ENCODE measurements at places on chromosomes 7 and 10.

GRCh38 chr7:48016641-48017040 is 12.3 kb downstream of the SUN3 start:
- DNase-seq = no peak

DNA sequence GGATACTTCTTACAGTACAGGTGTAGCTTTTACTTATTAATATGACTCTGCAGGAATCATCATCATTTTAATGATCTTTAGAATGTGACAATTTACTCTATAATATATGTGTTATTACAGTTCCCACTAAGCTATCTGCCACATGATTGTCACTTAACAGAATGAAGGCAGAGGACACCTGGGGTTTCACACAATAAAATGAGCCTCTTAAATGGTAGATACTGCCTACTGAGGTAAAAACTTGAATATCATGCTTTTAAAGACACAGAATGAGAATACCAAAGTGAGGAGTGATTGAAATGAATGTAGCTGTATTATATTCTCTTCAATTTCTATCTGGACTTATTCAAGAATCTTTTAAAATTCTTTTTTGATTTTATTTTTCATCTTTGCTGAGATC is 1255.3 kb upstream of the LRRN3 start:
- DNase-seq = no peak

- no peak for DNase-seq
Observed at GRCh38 chr10:28734938-28735759, 57.8 kb downstream of the BAMBI start.

DNA sequence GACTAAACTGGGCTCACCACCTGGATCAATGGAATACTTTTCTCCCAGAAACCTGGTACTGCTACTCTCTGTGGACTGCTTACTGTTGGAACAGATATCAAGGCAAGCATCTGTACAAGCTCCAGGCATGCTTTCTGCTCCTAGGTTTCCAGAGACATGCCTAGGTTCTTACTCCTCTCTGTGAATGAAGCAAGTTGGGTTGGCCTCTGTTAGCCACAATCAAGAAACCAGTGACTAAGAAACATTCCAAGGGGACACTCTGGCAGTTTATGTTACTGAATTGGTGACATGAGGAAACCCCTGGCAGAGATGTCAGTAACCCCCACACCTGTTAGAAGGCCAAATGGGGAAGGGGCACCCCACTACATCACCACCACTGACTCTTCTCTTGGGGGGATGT is 121.9 kb downstream of the GFRA1 start:
- no peak for DNase-seq

DNA sequence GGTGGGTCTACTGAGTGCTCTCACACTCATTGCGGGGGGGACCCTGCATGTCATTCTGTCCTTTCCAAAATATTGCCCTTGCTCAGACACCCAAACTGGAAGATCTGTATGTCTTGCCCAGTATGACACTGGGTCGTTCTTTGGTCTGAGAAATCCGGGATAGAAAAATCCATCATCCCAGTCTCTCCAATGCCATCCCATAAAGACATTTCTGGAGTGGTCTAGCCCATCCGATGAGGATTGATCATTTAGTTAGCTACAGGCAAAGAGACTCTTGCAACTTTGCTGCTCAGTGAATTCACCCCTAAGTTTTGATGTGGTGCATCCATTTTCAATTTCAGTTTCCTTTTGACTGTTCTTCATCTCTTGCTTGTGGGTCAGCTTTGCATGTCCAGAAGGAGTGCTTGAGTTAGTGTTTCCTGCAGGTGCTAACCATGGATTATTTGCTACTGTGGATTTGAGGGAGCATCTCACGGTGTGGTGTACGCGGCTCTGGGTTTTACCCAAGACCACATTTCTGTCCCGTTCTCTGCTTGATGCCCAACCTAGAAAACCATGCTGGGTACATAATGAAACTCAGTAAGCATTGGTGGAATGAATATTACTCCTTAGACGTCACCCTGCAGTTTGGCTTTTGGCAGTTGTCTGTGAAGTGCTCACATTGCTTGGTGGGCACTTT is 247.0 kb upstream of the MKI67 start:
- DNase-seq = no peak

- DNase-seq = no peak
Observed at GRCh38 chr7:44195889-44196288, 4.9 kb upstream of the YKT6 start.

- no peak for DNase-seq
Observed at GRCh38 chr10:76303682-76304316, 872.4 kb downstream of the LRMDA start.

DNA sequence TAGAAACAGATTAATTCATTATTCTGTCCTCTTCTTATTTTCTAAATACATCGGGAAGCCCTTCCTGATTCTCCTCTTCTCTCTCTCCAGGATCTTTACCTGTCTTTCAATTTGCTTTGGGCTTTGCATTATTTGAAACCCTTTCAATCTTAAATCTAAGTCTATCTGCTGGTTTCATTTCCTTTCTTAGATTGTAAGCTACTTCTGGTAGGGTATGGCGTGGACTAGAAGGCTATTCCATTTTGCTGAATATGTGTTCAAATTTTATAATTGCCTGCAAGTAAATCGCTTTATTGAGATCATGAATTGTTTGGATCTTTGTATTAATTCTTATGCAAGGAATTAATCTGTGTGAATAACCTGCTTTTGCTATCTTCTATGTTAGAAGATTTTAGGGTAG is 11.1 kb downstream of the STAM start:
- no peak for DNase-seq

GRCh38 chr7:77685233-77685632 is 11.0 kb upstream of the RSBN1L start:
- DNase-seq = no peak

DNA sequence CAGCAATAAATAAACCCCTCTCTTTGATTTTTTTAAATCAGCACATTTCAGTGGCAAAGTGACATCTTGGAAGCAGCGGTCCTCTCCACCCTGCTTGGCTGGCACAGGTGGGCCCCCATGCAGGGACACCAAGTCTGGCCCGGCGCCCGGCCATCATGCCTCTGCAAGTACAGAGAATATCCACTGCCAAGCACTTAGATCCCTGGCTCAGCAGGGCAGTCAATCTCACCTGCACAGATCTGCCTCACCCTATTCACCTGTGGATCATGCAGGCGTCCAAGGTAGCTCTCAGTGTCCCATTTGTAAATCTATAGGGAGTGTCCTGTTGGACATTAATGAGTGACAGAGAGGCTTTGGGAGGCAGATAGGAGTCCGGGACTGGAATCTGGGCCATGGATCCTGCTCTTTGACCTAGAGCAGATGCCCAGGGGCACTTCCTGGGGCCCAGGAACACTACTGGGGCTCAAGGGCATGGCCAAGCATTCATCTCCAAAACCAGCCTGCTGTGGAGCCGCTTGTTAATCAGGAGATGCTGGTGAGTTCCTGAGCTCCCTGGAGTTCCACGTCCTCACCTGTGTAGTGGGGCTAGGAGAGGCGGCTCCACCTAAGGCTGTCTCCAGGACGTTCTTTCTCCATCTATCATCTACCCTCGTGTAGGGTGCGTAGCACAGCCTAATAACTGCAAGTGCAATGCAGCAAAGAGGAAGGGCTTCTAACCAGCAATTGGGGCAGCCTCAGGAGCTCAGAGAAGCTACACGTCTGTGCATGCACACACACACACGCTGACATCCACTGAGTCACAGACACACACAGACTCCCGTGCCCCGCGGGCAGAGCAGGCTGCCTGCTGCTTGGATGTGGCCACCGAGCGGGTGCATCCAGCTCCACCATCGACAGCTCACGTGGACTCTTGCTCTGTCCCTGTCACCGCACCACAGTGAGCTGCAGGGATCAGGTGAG is 123.6 kb downstream of the OAT start:
- DNase-seq = no peak
